ENCODE measurements at places on chromosomes 1 and 21. TPM values are rescaled to one million over a fixed set of nuclear protein-coding genes. Genes with fewer than 3 reads are reported as not detected.
A peak's percentile ranks its signal among the peaks of the same experiment; 100 is the strongest.

GRCh38 chr1:63612564-63612963 lies 19.4 kb downstream of the PGM1 start:
- DNase-seq, result no peak

Gene CADM3
- total RNA-seq, result 2.4 TPM

Gene OR10J5
- total RNA-seq, result not detected

Gene VPS72
- 95.5 TPM for total RNA-seq

DNA sequence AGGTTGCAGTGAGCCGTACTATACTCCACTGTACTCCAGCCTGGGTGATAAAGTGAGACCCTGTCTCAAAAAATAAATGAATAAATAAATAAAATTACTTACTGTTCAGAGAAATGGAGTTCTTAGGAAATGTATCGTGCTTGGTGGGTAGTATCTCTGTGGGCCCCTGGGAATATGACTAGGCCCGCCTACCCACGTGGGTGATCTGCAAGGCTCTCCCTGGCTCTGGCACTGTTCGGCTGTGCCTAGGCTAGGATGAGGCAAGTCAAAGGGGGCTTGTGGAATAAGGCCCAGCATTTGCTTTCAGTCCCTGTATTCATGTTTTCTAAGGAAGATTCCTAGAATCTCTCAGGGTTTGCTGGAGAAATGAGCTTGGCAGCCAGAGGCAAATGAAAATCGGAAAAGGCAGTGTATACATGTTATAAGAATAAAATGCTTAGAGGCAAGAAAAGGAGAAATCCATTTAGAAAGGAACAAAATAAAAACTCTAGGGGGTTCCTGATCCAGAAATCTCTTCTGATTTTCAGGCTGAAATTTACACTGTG lies 4.5 kb upstream of the CSRP1 start:
- no peak for DNase-seq

GRCh38 chr1:50964863-50965262 lies 4.8 kb upstream of the FAF1 start:
- DNase-seq, result no peak

DNA sequence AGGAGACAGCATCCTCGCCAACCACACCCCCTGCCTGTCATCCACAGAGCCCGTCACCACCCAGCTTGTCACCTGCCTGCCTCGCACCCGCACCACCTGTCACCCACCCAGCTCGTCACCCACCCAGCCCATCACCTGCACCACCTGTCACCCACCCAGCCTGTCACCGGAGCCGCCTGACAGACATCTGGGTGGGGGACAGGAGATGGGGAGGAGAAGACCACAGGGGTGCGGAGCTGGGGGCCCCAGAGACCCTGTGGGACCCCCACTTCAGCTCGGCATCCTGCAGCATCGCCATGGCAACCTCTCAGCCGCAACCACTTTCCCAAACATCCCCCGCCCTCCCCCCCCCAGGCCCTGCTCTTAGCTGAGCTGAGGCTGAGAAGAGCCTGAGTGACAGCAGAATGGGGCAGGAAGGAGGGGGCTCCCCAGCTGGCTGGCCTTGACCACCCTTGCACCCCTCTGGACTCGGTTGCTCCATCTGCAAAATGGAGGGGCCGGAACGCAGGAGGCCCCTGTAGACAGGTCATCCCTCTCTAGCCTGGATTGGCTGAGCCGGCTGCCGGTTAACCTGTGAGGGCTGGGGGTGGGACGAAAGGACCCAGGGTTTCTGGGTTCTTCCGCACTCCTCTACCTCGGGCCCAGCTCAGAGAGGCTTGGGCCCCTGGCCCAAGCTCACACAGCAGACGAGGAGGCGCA lies 11.6 kb downstream of the AHDC1 start:
- peak; percentile 88 for DNase-seq

Gene TEKT2
- 8.8 TPM for total RNA-seq

DNA sequence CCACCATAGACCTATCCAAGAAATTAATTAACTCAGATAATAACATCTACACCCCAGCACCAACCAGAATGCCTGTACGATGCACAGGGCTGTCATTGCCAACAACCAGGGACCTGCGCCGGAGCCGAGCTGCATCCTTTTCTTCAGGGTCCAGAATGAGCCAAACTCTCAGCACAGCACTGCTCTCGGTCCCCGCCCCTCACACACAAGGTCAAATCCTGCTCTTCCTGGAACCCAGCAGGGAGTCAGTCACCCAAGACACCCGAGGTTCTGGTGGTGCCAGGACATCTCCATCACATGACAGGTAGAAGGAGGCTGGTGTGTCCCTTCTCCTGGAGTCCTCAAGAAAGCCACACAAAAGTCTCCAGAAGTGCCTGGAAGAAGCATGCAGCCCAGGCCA lies 31.9 kb downstream of the NPHP4 start:
- no peak for DNase-seq

- no peak for DNase-seq
Observed at GRCh38 chr1:200247518-200247917, 162.3 kb downstream of the ZNF281 start.

- DNase-seq, result no peak
Observed at GRCh38 chr1:240599830-240600229, 12.1 kb downstream of the GREM2 start.

GRCh38 chr1:169886931-169887330 lies 6.8 kb downstream of the SCYL3 start:
- no peak for DNase-seq

Gene RAB29
- 4.8 TPM for total RNA-seq

DNA sequence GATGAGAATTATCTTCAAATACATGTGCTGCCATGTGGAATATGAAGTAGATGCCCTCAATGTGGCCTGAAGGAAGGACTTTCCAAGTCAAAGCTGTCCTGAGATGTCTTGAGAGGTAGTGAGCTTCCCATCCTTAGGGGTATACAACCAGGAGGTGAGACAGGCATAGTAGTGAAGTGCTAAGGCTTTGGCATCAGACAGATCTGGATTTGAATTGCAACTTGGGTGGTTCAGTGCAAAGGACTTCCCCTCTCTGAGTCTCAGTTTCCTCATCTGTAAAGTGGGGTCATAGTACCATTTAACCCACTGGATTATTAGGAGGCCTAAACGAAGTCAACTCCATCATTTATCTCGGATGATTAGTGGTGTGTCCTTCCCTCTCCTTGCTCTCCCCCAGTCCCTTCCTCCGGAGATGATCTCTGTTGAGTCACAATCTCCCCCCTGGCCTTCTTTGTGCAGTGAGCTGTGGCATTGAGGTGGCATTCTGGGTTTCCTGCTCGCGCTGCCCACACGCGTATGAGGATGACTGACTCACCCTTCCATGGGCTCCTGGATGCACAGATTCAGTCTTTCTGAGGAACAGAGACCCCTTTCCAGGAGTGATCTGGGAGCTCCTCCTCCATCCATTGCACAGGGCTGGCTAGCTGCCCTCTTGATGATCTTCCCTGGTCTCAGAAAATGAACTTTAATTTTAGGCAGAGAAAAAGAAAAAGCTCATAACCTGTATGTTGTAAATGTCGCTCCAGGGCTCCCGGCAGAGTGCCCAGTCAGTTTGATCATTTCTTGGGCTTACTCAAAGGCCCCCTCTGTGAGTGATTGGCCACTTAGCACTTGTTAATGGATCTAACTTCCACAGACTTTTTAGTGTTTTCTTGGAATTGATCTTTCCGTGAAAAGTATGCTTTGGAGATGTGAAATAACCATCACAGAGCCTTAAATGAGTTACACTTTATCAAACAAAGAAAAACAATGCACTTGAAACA lies 354.6 kb downstream of the PTPRU start:
- DNase-seq, result peak; percentile 46

Gene ZNF695
- 16.4 TPM for total RNA-seq

DNA sequence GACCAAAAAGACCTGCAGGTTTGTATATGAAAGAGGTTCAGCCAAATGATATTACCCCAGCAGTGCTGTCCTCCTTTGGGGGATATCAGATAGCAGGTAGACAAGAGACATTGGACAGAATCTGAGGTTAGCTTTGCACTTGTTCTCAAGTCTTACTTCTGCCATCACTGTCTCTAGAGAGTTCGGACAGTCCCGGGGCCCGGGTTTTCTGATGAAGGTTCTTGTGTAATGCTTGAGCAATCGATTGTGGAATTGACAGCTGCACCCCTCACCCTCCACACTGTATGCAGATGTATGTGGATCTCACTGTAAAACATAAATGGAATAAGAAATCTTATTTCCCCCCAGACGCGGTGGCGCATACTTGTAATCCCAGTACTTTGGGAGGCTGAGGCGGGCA lies 56.2 kb upstream of the MORC3 start:
- no peak for DNase-seq

Gene KPRP
- total RNA-seq, result not detected

DNA sequence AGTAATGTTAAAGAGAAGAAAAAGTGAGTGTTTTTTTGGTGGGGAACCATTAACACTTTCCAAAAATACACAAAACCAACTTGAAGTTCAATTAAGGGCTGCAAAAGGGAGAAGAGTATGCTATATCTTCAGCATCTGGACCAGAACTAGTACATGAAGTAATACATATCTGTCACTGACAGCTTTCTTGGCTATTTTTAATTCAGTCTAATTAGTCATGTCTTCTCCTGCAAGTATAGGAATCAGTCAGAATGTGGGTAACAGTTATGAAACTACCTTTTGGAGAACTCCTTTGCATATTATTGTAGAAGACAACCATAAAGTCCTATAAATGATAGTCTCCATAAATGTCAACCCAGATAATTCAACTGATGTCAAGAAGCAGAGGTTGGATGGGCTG lies 901.2 kb downstream of the TTLL7 start:
- no peak for DNase-seq

GRCh38 chr1:43530483-43531106 lies at the start of gene PTPRF:
Gene PTPRF (plus strand): TSS chr1:43530883. CDS start chr1:43545076, 14,193 bp downstream.
- peak; percentile 90 for DNase-seq

DNA sequence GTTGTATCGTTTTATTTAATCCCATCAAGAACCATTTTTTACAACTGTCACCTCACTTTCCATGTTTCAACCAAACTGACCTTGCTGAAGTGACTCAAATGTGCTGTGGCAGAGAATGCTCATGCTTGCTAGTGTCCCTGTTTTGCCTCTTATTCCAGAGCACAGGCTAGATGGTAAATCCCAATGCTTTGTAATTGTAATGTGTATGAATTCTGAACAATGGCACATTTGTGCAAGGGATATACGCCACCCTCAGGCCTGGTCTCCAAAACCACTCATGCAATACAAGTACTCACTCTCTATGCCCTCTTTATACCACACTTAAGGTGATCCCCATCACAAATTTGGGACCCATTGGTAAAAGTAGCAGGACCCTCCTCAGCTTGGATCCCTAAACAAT lies 313.6 kb downstream of the HHIPL2 start:
- DNase-seq, result no peak

Gene FMO4
- total RNA-seq, result 2.0 TPM

Gene SLC2A1
- total RNA-seq, result 49.2 TPM

- no peak for DNase-seq
Observed at GRCh38 chr1:28458237-28459228, 47.3 kb upstream of the RCC1 start.

GRCh38 chr1:184513421-184513820 lies 126.6 kb downstream of the C1orf21 start:
- no peak for DNase-seq

- no peak for DNase-seq
Observed at GRCh38 chr1:229599218-229599954, 26.5 kb downstream of the TAF5L start.
